Glutamatergic neuron (in vitro differentiated cells): ENCODE measurements at places on chromosomes 7 and 10. TPM values are rescaled to one million over a fixed set of nuclear protein-coding genes. Genes with fewer than 3 reads are reported as not detected.

The TAS2R4 gene
- total RNA-seq = 1.0 TPM

DNA sequence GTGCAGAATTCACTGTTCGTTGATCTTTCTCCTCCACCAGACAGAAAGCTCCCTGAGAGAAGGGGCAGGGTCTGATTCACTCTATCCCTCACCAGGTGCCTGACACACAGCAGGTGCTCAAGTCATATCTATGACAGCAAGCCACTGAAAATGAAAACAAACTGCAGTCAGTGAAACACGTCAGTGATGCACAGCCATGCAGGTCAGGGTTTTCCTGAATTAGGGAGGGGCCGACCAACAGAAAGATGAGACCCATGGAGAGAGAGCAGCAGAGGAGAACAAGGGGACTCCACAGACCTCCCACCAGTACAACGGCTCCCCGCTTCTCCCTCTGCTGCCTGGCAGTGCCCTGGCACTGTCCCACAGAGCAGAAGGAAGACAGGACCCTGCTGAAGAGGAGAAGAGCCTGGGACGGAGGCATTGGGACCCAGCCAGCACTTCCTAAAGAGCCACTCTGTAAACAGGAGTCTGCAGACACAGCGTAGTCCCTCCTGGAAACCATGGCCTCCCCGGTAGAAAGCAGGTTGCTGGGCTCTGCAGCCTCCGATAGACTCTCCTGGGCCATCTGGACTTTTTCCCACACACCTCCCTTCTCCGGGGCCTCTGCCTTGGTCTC lies 50.3 kb downstream of the FAM53B start:
- DNase-seq = no peak

DNA sequence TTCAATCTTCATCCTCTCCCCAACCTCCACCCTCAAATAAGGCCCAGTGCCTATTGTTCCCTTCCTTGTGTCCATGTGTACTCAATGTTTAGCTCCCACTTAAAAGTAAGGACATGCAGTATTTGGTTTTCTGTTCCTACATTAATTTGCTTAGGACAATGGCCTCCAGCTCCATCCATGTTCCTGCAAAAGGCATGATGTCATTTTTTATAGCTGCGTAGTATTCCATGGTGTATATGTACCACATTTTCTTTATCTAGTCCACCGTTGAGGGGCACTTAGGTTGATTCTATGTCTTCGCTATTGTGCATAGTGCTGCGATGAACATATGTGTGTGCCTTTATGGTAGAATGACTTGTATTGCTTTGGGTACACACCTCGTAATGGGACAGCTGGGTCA lies 7.2 kb upstream of the NEUROG3 start:
- DNase-seq = no peak

DNA sequence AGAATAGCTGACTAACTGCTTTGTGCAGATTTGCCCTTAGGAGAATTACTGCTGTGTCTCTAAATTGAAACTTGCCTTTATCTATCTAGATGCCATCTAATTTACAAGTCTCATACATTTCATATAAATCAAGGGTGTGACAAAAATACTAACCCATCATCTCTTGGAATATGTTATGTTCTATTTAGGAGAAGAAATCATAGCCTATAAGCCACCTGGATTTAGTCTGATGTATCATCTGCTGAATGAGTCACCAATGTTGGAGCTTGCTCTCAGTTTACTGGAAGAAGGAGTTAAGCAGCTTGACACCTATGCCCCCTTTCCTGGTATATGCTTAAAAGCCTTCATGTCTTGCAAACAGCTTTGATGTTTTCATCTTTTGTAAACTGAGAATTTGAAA lies 43.5 kb downstream of the NUP205 start:
- no peak for DNase-seq

DNA sequence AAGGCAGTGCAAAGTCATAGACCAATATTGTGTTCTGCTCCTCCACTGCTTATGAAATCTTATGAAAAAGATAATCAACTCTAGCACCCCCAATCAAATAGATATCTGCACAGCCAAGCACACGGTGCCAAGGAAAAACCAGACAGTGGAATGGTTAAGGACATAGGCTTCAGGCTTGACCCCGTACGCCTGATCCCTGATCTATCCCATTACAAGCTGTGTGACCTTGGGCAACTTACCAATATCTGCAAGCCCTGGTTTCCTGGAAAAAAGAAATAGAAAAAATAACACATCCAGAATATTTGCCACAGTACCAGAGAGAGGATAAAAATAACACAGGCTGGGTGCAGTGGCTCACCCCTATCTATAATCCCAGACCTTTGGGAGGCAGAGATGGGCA lies 56.9 kb downstream of the GRB10 start:
- no peak for DNase-seq
